Activated naive CD4-positive, alpha-beta T cell (primary cell): ENCODE measurements at places on chromosomes 12 and 14.
A peak's percentile ranks its signal among the peaks of the same experiment; 100 is the strongest.

- no peak for DNase-seq
Measured at GRCh38 chr14:75395862-75396261, 32.0 kb upstream of the JDP2 start.

DNA sequence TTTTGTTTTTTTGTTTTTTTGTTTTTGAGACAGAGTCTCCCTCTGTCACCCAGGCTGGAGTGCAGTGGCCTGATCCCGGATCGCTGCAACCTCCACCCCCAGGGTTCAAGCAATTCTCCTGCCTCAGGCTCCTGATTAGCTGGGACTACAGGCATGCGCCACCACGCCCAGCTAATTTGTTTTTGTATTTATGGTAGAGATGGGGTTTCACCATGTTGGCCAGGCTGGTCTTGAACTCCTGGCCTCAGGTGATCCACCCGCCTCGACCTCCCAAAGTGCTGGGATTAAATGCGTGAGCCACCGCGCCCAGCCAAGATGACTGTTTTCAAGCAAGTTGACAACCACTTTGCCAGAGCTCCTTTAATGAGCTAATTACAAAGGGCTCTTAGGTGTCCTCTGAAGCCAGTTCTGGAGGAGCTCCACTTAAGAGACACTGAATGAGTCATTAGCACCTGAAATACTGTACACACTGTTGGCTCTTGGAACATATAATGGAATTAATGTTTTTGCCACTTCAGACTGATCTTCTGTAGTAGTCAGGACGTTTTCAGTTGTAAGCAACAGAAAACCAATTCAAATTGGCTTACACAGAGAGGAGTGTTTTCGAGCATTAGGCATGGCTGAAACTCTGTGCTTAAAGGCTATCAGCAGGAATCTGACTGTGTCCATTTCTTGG lies 55.4 kb upstream of the MED13L start:
- no peak for DNase-seq

DNA sequence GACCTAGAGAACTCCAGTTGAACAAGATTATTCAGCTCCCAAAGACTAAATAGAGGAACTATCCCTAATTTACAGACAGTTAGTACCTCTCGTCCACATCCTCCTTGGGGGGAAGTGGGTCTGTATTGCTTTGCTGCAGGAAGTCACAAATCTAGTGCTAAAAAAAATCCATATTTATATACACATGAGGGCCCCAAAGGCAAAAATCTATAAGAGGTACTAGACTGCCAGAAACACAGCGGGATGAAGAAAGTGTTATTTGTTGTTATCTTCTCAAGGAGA lies 190.1 kb downstream of the TTC8 start:
- no peak for DNase-seq

- no peak for DNase-seq
Measured at GRCh38 chr12:25416516-25416915, 136.6 kb downstream of the LMNTD1 start.

- no peak for DNase-seq
Measured at GRCh38 chr12:132160016-132160415, 15.8 kb downstream of the NOC4L start.

DNA sequence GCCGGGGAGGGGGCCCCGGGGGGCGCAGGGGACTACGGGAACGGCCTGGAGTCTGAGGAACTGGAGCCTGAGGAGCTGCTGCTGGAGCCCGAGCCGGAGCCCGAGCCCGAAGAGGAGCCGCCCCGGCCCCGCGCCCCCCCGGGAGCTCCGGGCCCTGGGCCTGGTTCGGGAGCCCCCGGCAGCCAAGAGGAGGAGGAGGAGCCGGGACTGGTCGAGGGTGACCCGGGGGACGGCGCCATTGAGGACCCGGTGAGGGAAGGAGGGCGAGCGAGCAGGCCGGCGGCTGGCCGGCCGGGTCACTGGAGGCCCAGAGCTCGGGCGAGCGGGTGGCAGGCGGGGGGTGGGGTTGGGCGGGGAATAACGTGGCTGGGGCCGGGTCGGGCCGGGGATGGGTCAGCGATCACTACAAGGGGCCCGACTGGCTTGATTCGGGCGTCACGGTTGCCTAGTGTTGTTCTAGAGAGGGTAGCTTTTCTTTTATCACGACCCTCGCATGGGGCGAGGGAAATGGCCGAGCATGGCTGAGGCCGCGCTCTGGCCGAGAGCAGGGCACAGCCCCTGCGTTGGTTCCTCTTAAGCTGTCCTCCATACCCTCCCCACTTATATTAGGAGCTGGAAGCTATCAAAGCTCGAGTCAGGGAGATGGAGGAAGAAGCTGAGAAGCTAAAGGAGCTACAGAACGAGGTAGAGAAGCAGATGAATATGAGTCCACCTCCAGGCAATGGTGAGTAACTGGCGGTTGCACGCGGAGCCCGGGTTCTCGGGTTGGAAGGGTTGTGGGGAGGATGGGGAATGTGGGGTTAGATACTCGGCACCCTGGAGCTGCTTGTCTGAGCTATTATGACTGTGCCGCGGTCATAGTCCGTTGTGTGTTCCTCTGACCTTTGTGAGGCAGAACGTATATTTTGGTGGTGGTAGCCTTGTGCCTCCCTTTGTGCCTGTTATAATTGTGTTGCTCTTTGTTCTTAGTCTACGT lies 603 bp downstream of the PABPN1 start:
- DNase-seq = peak; percentile 20

DNA sequence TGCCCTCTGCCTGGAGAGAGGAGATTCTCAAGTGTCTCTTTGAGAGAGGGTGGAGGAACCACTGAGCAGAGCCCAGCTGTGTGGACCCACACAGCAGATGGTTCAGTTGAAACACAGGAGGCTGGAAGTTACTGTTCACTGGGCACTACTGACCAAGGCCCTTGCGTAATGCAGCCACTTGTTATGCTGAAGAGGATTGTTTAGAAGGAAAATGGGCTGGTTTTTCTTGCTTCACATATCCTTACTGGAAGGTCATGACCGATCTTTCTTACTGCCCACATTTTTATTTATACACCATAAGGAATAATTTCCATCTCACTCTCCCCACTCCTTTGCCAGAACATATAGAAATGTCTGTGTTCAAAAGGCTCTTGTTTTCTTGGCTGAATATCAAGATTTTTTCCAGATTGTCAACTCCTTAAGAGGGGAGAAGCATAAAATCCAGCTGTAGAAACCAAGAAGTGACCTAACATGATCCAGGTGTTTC lies 375.1 kb upstream of the DDHD1 start:
- no peak for DNase-seq

DNA sequence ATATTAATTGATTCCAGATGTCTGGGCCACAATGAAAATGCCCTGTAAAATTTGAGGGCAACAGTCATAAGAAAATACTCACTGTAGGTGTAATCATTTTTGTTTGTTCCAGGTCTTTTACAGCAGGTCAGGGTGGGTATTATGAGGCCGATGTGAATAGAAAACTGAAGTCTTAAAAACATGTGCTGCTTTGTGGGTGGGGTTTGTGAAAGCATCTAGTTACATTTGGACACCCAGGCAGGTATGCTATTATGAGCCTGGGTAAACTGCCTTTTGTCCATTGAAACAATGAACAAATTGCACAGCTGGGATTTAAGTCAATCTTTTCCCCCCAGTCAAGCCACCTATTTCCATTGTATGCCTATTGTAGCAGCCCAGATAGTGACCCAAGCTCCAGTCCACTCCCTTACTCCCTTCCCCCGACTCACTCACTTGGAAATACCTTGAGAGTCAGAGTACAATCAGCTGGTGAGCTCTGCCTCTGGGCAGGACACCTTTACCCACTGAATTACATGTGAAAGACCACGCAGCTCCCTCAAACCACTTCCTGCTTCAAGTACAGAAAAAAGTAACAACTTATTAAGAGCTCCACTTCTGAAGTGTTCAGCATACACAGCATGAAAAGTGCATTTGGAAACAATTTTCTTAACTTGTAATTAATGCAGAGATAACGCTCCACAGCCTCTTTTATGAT lies 1.8 kb downstream of the IGF1 start:
- DNase-seq = no peak

GRCh38 chr14:104186575-104186974 lies 48.2 kb downstream of the KIF26A start:
- no peak for DNase-seq

DNA sequence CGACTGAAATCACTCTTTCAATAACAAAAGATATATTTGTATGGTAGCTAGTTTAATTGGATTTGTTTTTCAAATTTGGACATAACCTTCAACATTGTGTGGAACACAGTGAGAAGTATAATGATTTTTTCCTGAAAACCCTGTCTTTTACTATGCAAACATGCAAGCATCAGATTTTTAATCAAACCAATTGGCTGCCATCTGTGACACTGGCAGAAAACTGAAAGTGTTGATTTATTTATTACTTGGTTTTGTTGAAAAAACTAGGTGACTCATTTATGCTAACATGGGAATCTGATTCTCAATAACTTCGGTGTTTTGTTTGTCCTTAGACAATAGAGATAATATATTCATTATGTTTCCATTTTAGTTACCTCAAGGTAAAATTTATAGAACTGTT lies 82.0 kb downstream of the NTS start:
- no peak for DNase-seq

GRCh38 chr12:104464899-104465298 lies 8.2 kb downstream of the CHST11 start:
- DNase-seq = no peak

DNA sequence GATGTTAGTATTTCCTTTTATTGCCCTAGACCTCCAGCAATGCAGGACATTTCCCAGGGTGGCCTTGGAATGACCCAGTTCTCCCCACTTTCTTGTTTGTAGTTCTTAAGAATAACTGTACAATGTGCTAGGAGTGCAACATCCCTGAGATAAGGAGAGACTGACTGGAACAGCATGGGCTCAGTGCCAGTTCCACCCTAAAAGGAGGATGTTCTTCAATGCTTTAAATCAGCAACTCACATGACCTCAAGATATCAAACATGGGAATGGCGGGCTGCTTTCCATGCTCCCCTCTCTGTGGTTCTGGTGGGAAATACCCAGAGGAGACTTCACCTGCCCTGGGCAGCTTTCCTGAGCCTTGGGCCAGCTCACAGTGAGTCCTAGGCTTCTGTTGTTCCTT lies 766.9 kb upstream of the FBXO33 start:
- DNase-seq = no peak

DNA sequence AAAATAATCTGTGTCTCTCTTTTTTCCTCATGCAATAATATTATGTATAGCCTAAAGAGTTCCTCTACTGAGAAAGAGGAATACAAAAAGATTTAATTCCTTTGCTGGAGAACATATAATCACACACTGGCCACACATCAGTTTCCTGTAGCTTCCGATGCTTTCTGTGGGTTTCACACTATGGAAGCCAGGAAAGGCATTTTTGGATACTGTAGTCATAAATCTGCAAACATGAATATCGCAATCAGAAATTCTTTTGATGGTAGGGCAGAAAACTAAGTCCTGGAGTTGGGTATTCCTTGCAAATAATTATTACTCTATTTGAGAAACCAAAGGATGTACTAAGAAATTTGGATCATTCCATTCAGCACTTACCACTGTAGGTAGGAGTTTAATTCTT lies 260.0 kb downstream of the ACSS3 start:
- no peak for DNase-seq

DNA sequence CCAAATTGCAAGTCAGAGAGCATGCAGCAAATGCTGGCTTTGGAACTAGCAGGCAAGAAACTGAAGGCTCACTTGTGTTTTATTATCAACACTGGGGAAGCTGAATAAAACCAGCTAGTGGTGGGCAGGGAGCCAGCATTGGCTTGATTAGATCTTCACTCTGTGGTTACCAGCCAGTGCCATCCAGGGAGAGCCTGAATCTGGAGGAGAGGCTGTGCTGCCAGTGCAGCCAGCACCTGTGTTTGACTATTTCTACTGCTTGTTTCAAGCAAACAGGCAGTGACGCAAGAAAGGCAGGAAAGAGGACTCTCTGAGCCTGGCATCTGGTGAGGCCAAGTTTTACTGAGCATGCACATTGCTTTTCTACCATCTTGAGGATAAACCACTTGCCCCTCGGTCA lies 247.0 kb downstream of the PHLDA1 start:
- DNase-seq = no peak

- no peak for DNase-seq
Measured at GRCh38 chr14:98008381-98009113, 1211.4 kb downstream of the VRK1 start.

DNA sequence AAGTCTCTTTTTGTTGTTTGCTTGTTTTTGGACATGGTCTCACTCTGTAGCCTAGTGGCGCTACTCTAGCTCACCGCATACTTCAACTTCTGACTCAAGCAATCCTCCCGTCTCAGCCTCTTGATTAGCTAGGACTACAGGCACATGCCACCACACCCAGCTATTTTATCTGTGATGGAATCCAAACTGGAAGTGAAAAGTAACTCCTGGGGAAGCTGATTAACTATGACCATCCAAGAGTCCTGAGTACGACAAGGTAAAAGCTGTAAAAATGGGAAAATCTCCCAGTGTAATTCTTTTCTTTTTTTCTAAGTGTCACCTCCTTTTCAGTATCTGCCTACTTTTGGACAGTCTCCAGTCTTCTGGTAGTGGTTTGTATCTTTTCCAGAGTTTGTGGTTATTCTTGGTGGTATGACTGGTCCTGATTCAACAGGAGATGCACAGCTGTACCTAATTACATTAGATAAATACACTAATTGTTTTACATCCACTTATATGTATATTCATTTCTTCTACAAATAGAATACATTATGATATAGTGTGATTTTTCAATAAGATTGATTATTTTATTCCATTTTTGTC lies 97.8 kb downstream of the SLC6A15 start:
- DNase-seq = no peak

DNA sequence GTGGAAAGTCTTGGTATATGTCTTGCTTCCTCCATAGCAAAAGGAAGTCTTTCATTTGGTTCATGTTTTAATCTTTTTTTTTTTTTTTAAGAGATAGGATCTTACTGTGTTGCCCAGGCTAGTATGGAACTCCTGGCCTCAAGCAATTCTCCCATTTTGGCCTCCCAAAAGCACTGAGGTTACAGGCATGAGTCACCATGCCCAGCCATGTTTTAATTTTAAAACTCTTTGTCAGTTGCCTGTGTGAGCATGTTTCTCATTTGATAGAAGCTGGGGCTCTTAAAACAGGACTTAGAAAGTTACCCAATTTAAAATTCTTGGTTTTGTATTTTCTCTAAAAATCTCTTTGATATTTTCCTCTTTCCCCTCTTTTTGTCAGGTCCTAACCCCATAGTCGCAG lies 45.0 kb upstream of the REP15 start:
- no peak for DNase-seq

DNA sequence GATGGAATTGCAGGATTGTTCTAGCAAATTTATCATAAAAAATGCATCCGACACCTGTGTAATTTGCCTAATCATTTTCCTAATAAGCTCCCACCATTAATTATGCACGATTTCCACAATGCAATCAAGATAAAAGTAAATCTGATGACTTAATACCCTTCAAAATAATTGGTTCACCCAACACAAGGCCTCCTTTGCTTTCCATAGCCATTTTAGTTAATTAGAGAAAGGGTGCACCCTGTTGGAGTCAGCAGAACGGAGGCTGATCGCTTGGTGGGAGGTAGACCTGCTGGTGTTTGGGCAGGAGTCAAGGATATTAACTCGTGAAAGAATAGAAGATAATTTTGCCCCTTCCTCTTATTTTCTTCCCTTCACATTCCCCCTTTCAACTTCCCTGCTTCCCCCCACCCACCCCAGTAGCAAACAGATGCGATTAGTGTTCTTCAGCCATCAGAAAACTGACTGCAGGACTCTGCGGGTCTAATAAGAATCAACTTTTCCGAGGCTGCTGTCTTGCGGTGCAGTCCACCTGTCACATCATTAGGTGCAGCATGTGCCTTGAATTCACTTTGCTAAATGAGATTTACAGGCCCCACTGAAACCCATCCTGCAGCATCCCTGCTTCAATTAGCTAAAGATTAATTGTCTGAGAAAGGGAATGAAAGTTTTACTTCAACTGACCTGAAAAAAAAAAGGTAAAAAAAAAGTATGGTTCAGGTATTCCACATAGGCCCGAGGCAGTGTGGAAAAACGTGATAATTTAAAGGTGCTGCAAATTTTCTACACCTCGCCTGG lies 553.7 kb upstream of the LMO3 start:
- DNase-seq = no peak
